Lung (tissue), 17 donors: ENCODE measurements at places on chromosomes 1 and 21. TPM values are rescaled to one million over a fixed set of nuclear protein-coding genes. Genes with fewer than 3 reads are reported as not detected.

PRKAA2 gene
- 6.1 TPM for total RNA-seq

IL19 gene
- total RNA-seq = not detected

RPTN gene
- not detected for total RNA-seq

CFAP126 gene
- 6.5 TPM for total RNA-seq

FAM177B gene
- total RNA-seq = not detected

COL6A1 gene
- 399 TPM for total RNA-seq

ZFP69 gene
- 4.2 TPM for total RNA-seq

IGSF9 gene
- total RNA-seq = 4.9 TPM

VPS13D gene
- 55.3 TPM for total RNA-seq

AADACL4 gene
- not detected for total RNA-seq

RNF187 gene
- 40.7 TPM for total RNA-seq

WNT9A gene
- 8.6 TPM for total RNA-seq

TFF2 gene
- not detected for total RNA-seq

EPHA10 gene
- 1.7 TPM for total RNA-seq

KCNE2 gene
- 0.65 TPM for total RNA-seq
